ENCODE measurements at places on chromosomes 3 and 15.

DNA sequence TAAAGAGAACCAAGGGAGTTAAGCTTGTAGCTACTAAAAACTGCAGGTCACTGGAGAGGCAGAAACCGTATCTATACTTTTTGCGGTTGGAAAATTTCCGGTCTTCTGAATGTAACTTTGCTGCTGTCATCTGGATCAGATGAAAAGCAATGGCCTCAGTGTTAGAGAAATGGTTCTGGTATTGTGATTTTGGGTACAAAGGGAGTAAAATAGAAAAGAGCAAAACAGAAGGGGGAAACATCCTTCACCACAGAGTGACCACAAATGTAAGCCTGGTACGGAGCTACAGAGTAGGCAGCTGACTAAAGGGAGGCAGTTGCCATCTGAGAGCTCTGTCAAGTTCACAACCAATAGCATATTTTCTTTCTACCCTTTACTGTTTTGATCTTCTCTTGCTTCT is 5.6 kb downstream of the CD96 start:
- no peaks in the 10 kb centered on the region for H3K27me3 ChIP-seq
- no peak overlapping the region for H3K27ac ChIP-seq
- DNase-seq, result no peak

GRCh38 chr3:43105596-43106292 is at the start of gene POMGNT2:
TSS of gene POMGNT2 (minus strand) at chr3:43106079. CDS start at chr3:43081431, 24,648 bp downstream.
- H3K4me3 ChIP-seq, result peak within 1 kb of the TSS; percentile 75
- H3K36me3 ChIP-seq, result no peaks in the 10 kb centered on the region
- H3K27me3 ChIP-seq, result no peaks in the 10 kb centered on the region

DNA sequence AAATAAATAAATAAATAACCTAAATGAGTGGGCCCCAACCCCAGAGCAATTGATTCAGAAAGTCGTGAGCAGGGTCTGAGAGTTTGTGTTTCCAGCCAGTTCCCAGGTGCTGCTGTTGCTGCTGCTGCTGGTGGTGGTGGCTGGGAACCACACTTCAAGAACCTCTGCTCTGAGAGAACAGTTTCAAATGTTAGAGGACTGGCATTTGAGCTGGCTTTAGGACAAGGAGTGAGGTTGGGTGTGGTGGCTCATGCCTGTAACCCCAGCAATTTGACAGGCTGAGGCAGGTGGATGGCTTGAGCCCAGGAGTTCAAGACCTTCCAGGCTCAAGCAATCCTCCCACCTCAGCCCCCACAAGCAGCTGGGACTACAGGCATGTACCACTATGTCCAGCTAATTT is 123.1 kb upstream of the UBE2E1 start:
- no peak overlapping the region for H3K27ac ChIP-seq
- H3K4me3 ChIP-seq, result no peak overlapping the region
- no peaks in the 10 kb centered on the region for H3K4me1 ChIP-seq
- no peak for DNase-seq
- H3K27me3 ChIP-seq, result no peaks in the 10 kb centered on the region

- H3K27ac ChIP-seq, result no peak overlapping the region
- H3K27me3 ChIP-seq, result no peaks in the 10 kb centered on the region
- no peak overlapping the region for H3K4me3 ChIP-seq
- no peaks in the 10 kb centered on the region for H3K36me3 ChIP-seq
- no peaks in the 10 kb centered on the region for H3K4me1 ChIP-seq
These were observed 10.4 kb upstream of the CLK3 start for GRCh38 chr15:74604983-74605794.

DNA sequence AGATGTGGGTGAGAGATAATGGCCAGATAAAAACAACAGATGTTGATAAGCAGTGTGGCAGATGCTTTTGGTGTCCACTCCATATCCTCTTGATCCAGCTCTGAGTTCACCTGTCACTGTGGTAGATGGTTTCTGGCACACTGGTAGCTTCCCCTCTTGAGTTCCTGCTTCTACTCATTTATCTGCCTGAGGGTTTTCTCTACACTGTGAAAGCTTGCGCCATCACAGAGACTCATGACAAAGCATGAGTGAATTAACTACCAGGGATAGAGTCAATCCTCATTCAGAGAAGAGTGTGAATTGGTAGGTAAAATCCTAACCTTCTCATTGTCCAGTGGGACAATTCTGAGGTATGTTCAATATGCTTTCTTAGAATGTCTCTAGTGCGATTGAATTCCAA is 50.0 kb upstream of the ARHGEF26 start:
- H3K4me1 ChIP-seq, result no peaks in the 10 kb centered on the region
- H3K36me3 ChIP-seq, result no peaks in the 10 kb centered on the region
- no peak overlapping the region for H3K27ac ChIP-seq
- H3K27me3 ChIP-seq, result no peaks in the 10 kb centered on the region
- DNase-seq, result no peak

DNA sequence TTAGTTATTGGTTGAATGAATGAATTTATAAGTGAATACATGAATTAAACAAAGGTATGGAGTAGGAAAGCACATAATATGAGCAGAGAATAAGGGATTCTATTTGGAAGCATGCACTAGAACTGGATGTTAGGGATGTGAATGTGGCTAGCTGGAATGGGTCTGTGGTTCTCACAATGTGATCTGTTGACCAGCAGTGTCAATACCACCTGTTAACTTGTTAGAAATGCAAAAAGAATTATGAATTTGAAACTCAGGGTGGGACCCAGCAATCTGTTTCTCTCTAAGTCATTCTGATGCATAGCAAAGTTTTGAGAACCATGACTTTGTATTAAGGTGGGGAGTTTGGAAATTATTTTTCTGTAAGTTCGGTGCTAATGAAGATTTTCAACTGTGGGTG is 41.0 kb upstream of the SATB1 start:
- no peak overlapping the region for H3K27ac ChIP-seq
- no peak overlapping the region for H3K4me3 ChIP-seq
- no peaks in the 10 kb centered on the region for H3K4me1 ChIP-seq

DNA sequence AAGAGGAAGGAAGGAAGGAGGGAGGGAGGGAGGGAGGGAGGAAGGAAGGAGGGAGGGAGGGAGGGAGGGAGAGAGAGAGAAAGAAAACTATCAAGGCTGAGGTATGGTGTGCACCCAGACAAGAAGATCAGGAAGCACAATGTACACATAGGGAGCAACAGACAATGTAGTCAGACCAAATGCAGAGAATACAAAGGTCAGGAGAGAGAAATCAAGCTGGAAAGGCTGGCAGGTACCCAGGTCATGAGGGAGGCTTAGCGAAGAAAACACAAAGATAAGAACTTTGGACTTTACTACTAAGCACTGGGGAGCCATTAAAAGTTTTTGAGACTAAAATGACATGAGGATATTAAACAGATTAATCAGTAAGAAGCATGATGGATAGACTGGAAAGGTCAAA is 176.0 kb upstream of the TMCO5A start:
- H3K27me3 ChIP-seq, result no peaks in the 10 kb centered on the region
- no peak for DNase-seq
- no peaks in the 10 kb centered on the region for H3K4me1 ChIP-seq
- H3K36me3 ChIP-seq, result no peaks in the 10 kb centered on the region
- H3K4me3 ChIP-seq, result no peak overlapping the region
- no peak overlapping the region for H3K27ac ChIP-seq

- H3K27me3 ChIP-seq, result no peaks in the 10 kb centered on the region
- no peaks in the 10 kb centered on the region for H3K36me3 ChIP-seq
- H3K4me1 ChIP-seq, result no peaks in the 10 kb centered on the region
- no peak overlapping the region for H3K27ac ChIP-seq
- DNase-seq, result no peak
- no peak overlapping the region for H3K4me3 ChIP-seq
These were observed 222.6 kb upstream of the RGMA start for GRCh38 chr15:93311620-93312019.

- no peaks in the 10 kb centered on the region for H3K4me1 ChIP-seq
- no peaks in the 10 kb centered on the region for H3K27me3 ChIP-seq
- no peak for DNase-seq
- H3K36me3 ChIP-seq, result no peaks in the 10 kb centered on the region
- no peak overlapping the region for H3K27ac ChIP-seq
These were observed 2.4 kb downstream of the UROC1 start for GRCh38 chr3:126515066-126515706.

- no peak overlapping the region for H3K27ac ChIP-seq
- H3K27me3 ChIP-seq, result no peaks in the 10 kb centered on the region
- no peak for DNase-seq
- H3K4me1 ChIP-seq, result peaks cover 21% of the 10 kb centered on the region
- H3K4me3 ChIP-seq, result no peak overlapping the region
These were observed 54.1 kb upstream of the FURIN start for GRCh38 chr15:90814191-90814821.

DNA sequence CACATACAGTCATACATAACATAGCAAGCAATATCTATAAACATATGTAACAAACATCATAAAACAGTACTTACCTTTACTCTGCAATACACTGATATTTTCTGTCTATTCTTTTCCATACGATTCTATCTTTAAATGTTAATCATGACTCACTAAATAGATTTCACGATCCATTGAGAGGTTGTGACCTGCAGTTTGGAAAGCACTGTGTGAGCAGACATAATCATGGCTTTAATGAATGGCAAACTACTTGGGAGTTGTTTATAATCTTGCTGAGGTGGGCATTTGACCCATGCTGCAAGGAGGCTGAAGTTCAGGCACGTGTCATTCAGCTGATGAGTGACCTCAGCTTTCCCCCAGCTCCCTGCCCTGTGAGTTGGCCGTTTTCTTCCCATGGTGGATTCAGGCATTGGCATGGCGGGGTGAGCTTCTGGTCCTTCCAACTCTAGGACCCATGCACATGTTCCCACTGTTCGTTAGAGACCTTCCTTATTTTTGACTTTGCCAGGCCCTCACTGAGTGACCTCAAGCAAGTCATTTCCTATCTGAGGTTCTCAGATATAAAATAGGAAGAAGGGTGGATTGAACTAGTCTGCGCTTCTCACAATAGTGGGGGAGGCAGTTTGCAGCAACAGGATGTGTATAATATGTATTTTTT is 41.7 kb downstream of the PAQR5 start:
- H3K4me1 ChIP-seq, result no peaks in the 10 kb centered on the region
- no peaks in the 10 kb centered on the region for H3K36me3 ChIP-seq
- no peak for DNase-seq

- H3K36me3 ChIP-seq, result no peaks in the 10 kb centered on the region
- no peak overlapping the region for H3K27ac ChIP-seq
- peaks cover 7% of the 10 kb centered on the region for H3K27me3 ChIP-seq
- H3K4me3 ChIP-seq, result no peak overlapping the region
- H3K4me1 ChIP-seq, result peaks cover 43% of the 10 kb centered on the region
These were observed 215.9 kb downstream of the MEIS2 start for GRCh38 chr15:36884518-36884875.

DNA sequence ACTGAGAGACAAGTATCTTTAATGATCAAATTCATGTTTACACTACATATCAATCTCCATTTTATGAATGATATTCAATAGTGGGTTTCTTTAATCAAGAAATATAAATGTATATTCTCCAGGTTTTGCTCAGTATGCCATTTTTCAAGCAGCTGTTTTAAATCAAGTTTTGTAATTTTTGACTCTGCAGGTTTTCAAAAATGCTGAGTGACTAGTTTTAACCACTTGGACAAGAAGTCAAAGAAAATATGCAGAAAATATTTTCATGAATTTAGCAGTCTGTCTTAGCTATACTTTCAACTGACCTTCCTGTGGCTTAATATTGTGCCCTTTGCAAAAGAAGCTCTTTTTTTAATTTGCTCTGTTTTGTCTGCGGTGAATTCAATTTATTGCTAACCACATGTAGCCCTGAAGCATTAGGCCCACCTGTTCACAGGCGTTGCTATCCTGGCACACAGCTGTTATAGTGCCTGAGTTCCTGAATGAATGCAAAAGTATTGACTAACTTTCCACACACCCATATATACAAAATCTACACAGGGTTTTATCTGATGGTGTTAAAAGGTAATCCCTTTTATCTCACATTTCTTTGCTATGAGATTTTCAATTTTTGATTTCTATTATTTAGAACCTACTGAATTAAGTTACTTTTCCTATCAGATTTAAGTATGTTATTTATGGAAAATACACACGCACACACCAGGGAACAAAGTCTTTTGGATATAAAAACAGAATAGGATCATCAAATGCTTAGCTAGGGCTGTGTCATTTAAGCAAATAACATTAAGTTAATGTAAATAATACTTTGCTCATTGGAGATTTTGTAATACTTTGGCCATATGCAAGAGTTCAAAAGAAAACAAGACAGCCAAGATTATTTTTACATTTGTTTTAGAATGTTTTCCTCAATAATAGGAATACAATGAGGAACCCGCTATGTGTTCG is 1166.1 kb upstream of the GBE1 start:
- no peaks in the 10 kb centered on the region for H3K36me3 ChIP-seq
- no peaks in the 10 kb centered on the region for H3K4me1 ChIP-seq
- no peaks in the 10 kb centered on the region for H3K27me3 ChIP-seq
- H3K27ac ChIP-seq, result no peak overlapping the region
- no peak for DNase-seq
- no peak overlapping the region for H3K4me3 ChIP-seq

DNA sequence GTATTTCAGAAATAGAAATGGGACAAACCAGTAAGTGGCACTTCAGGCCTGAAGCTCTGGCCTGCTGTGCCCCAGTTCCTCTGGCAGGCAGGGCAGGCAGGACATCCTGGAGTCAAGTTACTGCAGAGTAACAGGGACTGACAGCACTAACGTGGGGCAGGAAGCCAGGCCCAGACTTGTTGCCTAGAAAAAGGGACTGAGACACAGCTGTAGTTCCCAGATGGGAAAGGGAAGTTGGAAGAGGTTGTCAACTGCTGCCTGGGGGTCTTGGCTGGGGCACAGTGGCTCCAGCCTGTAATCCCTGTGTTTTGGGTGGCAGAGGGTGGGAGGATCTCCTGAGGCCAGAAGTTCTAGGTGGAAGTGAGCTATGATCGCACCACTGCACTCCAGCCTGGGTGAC is 171.9 kb downstream of the FMN1 start:
- H3K27me3 ChIP-seq, result no peaks in the 10 kb centered on the region
- H3K36me3 ChIP-seq, result no peaks in the 10 kb centered on the region
- peak overlapping the region; percentile 50 for H3K27ac ChIP-seq

GRCh38 chr3:190017521-190018288 is 103.0 kb downstream of the P3H2 start:
- H3K36me3 ChIP-seq, result no peaks in the 10 kb centered on the region
- H3K4me3 ChIP-seq, result no peak overlapping the region
- no peaks in the 10 kb centered on the region for H3K27me3 ChIP-seq
- no peak for DNase-seq
- H3K4me1 ChIP-seq, result peaks cover 6% of the 10 kb centered on the region

DNA sequence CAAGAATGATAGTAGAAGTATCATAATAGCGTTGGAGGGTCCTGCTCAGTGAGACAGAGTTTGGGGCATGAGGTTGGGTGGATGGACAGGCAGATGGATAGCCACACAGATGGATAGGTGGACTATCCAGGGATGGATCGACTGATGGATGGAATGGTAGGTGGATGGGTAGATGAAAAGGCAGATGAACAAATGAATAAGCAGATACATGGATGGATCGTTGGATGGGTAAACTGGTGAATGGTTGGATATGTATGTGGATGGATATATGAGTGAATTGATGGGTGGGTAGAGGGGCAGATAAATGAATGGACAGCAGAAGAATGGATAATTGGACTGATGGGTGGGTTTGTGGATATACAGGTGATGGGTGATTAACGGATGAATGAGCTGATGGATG is 9.5 kb downstream of the CPNE9 start:
- H3K4me1 ChIP-seq, result peaks cover 4% of the 10 kb centered on the region
- no peak for DNase-seq
- H3K27me3 ChIP-seq, result no peaks in the 10 kb centered on the region

GRCh38 chr3:105997800-105998526 is 129.2 kb upstream of the CBLB start:
- DNase-seq, result peak; percentile 35
- H3K27me3 ChIP-seq, result no peaks in the 10 kb centered on the region
- no peaks in the 10 kb centered on the region for H3K36me3 ChIP-seq
- H3K27ac ChIP-seq, result peak overlapping the region; percentile 59
- no peak overlapping the region for H3K4me3 ChIP-seq
